ENCODE measurements at places on chromosomes 12 and 14.

DNA sequence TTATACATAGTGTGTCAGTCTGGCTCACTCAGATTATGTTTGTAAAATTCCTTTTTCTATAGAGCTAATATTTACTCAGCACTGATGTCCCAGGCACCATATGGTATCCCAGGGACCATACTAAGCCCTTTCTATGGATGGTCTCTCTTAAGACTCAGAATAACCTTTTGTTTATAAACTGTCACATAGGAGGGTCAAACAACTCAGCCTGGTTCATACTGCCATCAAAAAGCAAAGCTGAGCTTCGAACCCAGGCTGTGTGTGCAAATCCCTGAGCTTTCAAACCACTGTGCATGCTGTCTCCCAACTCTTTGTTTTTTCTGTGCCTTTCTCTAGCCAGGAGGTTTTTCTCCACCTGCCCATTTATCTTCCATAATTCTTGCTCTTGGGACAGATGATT, 135.6 kb upstream of the ARHGAP5 start:
- no peak for DNase-seq

GRCh38 chr12:107523775-107524535, 161.6 kb upstream of the PWP1 start:
- no peak for DNase-seq

DNA sequence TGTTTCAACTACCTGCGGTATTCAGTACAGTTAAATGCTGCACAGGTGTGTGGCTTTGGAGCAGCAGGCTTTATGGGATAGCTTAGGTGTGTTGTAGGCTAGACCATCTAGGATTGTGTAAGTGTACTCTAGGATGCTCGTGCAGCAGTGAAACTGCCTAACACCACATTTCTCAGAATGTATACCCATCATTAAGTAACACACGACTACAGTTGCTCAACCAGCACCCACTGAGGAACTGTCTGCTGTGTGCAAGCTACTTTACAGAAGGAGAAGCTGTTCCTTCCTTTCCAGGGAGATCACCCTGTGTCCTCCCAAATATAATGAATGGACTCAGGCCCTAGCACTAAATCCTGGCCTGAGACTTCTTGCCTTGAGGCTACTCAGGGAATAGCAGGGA, 94.8 kb downstream of the SLC24A4 start:
- DNase-seq = no peak

GRCh38 chr14:51209457-51209856, 30.6 kb upstream of the TMX1 start:
- no peak for DNase-seq

GRCh38 chr12:67943141-67943892, 45.9 kb upstream of the IFNG-AS1 start:
- no peak for DNase-seq

- DNase-seq = peak; percentile 69
Observed at GRCh38 chr14:105168979-105169507, 467 bp upstream of the JAG2 start.

DNA sequence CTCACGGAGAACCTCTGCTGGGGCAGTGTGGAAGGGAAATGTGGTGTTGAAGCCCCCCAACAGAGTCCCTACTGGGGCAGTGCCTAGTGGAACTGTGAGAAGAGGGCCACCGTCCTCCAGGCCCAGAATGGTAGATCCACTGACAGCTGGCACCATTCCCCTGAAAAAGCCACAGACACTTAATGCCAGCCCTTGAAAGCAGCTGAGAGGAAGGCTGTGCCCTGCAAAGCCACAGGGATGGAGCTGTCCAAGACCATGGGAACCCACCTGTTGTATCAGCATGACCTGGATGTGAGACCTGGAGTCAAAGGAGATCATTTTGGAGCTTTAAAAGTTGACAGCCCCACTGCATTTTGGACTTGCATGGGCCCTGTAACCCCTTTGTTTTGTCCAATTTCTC, 363.5 kb upstream of the PRICKLE1 start:
- DNase-seq = no peak

- DNase-seq = no peak
Observed at GRCh38 chr12:122382919-122383350, 39.5 kb downstream of the CLIP1 start.

- no peak for DNase-seq
Observed at GRCh38 chr14:23128969-23129758, 10.1 kb upstream of the CEBPE start.

GRCh38 chr12:14892726-14893505, 7.3 kb upstream of the MGP start:
- DNase-seq = no peak

DNA sequence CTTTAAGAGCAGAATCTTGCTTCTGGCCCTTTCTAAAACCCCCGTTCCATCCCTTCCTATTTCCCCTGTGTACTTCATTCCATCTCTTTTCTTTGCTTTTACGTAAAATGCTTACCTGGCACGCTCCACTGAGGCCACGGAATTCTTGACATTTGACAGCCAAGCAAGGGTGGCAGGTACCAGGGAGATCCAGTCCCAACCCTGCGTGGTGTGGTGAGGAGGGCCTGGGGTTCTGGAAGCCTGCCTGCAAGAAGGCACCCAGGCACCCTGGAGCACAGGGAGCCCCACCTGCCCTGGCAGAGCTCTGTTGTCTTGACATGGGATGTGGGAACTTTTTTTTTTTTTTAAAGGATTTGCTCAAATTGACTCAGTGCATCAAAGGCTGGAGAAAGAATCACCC, 48.6 kb downstream of the ITPK1 start:
- no peak for DNase-seq

- DNase-seq = no peak
Observed at GRCh38 chr14:95156161-95157047, 925 bp downstream of the DICER1 start.

DNA sequence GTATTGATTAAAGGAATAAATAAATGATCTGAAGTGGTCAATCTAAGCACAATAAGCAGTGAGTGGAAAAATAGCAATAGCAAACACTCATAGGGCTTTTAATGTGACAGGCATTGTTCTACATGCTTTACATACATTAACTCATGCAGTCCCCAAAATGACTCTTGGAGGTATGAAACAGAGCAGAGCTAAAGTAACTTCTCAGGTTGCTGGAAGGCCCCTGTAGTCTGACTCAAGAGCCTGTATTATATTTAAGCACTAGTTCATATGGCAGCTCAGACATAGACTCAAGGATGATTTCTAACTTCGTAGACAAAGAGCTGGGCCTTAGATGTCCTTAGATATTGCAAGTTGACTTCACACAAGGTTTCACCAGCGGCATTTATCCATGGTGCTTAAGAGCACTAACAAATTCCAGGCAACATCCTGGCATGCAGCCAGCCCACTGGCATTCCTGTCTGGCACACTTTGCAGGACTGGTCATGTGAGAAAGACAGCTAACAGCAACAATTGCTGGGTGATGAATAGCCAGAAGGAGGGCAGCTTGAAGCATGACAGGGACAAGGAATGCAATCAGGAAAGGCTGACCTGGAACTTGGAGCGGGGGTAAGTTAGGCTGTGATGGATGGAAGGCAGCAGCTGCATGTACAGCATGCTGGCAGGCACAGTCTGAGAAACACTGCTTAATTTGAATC, 22.9 kb upstream of the KTN1 start:
- DNase-seq = no peak

DNA sequence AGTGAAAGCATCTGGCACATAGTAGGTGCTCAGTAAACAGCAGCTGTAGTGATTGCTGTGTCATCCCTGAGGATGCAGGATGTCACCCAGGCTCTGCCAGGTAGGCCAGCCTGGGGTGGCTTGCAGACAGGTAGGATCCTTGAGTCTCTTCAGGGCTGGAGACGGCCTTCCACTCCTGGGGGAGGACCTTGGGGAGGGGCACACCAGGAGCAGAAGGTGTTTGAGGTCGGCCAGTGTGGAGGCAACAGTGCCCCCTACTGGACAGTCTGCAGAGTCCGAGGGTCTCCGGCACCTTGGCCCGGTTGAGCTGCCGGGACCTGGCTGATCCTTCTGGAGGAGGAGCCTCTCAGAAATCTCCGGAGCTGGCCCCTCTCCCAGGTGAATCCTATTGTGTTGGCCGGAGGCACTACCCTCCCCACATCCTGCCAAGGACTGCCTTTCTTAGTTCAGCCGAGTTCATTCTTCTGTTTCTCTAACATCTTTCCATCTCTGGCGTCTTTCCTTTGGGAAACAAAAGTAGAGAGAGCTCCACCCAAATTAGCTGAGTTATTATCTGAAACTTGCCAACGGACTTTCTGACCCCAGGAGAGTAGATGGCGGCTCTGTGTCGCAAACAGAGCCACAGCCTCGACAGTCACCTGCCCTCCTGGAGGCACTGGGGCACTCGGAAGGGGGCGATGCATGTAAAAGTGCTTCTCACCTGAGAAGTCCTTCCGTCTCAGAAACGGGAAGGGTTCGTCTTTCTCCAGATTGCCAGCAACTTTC, 41.8 kb upstream of the CLMN start:
- DNase-seq = no peak

DNA sequence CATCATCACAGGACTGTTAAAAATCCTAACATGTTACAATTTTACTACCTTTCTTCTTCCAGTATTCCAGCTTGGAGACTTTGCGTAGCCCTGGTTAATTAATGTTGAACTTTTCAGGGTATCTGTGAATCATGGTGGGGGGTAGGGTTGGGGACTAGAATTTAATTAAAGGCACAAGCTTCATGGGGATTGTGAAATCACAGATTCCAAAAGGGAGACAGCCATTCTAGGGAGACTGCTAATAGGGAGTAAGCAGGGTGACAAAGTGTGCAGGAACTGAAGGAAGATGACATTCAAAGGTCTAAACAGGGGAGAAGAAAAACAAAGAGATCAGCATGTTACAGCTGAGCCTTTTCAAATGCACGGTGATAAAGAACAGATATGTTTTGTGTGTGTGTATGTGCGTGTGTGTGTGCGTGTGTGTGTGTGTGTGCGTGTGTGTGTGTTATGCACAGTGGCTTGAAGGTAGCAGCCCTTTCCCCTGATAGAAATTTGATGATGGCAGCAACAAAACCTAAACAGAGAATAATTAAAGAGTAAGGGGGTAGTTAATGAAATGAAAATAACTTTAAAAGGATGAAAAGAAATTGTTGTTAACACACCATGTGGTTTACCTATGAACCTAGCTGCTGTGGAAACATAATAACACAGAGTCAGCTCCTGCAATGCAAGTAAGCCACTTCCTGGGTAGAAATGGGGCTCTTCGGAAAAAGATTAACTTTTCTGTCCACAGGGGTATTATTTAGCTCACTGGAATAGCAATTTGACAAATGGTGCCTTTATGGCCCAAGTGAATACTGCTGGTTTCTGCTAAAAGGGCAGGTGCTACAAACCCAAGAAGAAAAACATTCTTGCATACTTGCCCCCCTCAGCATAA, 581.7 kb downstream of the DIO2 start:
- no peak for DNase-seq

GRCh38 chr12:124420996-124421674, 126.2 kb downstream of the RFLNA start:
- no peak for DNase-seq

DNA sequence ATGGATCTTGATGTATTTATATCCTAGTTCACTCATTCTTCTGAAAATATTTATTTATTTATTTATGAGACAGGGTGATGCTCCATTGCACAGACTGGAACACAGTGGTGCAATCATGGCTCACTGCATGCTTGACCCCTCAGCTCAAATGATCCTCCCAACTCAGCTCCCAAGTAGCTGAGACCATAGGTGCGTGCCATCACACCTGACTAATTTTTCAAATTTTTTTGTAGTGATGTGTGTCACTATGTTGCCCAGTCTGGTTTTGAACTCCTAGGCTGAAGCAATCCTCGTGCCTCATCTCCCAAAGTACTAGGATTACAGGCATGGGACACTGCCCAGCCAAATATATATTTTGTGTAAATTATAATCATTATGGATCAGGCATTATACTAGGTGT, 595.6 kb upstream of the ATP2B1 start:
- no peak for DNase-seq

DNA sequence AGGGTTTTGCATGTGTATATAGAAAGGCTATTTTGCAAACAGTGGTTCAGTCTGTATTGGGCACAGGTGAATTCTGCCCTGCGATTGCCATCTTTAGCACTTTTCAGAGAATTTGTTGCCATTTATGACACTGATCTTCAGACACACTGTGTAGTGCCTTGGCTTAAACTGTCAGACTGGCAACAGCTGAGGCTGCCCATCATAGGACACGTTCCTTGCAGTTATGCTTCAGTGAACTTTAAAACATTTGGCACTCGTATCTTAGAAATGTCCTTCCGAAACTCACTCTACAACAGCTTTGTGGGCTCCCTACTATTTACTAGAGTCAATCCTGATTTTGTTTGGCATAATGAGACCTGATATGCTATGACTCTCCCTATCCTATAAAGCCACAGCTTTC, 29.1 kb downstream of the AP5M1 start:
- DNase-seq = no peak

GRCh38 chr12:6376870-6377666, 1.7 kb upstream of the SCNN1A start:
- no peak for DNase-seq

DNA sequence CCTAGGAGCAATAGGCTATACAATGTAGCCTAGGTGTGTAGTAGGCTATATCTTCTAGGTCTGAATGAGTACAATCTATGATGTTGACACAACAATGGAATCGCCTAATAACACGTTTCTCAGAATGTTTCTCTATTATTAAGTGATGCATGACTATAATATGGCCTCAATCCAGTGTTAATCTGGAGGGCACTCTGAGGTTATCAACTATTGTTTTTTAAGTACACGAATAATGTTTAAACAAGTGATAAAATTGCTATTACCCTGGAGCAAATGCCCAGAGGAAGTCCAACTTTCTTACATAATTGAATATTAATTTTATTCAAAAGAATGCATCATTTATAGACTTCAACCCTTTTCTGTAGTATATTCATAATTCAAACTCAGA, 16.4 kb upstream of the CNIH1 start:
- no peak for DNase-seq

DNA sequence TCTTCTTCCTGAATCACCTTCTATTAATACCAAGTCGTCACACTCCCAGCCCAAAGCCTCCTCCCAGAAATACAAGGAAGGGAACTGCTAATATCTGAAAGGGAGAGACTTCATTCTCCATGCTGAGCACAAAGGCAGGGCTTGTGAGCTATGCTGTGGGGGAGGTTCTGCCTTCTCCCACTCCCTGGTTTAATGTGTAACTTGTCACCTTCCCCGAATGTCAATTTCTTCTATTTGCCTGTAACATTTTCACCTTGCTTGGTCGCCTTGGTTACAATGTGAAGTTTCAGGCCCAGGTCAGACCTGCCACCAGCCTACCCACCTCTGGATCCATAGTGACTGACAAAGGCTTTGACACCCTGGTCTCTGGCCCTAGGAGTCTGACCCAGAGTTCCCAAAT, 82.0 kb upstream of the ESRRB start:
- DNase-seq = no peak

DNA sequence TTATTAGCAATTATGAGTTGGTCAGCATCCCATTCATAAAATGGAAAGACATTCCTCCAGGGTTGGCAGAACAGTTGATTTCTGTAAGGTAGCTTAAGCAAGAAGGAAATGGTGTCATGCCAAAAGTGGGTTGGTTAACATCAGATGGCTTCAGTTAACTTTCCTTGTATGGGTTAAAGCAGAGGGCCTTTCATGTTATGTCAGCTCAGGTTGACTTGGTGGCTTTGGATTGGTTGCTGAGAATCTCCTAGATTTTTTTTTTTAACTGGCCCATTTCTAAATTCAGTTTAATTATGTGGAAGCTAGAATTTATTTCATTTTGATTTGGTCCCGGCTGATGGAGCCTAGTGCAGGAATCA, 87.8 kb downstream of the BBS10 start:
- DNase-seq = no peak
